ENCODE measurements at places on chromosomes 12 and 14.

GRCh38 chr14:68173227-68173972, 353.8 kb downstream of the RAD51B start:
- DNase-seq: no peak

GRCh38 chr12:94874518-94875302, 128.8 kb downstream of the NDUFA12 start:
- DNase-seq: no peak

DNA sequence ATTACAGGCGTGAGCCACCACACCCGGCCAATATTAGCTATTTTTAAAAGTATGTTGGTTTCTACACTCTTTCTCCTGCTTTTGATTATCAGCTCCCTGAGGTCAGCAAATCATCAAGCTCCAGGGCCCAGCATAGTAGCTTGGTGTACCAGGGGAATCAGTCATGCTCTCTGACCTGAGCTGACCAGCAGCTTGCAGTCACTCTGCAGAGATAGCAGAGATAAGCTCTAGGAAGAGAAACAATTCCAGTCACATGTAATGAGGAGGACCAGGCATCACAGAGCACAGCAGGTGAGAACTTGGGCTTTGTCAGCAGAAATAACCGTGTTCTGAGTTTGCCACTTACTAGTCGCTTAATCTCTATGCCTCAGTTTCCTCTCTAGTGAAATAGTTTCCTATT, 8.5 kb downstream of the PLEKHD1 start:
- no peak for DNase-seq

- DNase-seq: no peak
These were observed 107.2 kb downstream of the PDE3A start for GRCh38 chr12:20475542-20475941.

GRCh38 chr12:102009796-102010195, 52.0 kb downstream of the WASHC3 start:
- DNase-seq: no peak

DNA sequence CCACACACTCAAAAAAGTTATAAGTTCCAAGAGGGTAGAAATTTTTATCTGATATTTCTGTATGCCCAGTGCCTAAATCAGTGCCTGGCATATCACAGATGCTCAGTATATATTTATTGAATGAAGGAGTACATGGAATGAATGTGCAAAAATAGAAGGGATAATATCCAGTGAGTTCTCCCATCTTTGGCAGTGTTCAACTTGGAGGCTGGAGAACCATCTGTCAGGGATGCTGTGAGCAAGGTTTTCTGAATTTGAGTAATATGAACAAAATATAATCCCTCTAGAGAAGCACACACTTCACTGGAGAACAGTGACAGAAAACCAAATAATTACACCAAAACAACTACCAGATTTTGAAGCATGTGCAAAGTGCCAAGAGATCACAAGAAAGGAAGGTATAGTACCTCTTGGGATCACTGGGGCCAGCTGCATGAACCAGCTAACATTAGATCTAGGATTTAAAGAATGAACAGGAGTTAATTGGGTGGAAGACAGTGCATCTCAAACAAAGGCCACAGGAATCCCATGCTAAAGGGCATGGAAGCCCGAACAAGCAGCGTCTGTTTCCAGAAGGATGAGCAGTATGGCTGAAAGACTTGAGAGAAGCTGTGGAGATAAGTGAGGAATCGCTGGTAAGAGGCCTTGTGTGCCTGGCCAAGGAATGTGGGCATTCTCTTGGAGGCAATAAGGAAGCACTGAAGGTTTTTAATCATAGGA, 11.5 kb downstream of the SLC8A3 start:
- no peak for DNase-seq

DNA sequence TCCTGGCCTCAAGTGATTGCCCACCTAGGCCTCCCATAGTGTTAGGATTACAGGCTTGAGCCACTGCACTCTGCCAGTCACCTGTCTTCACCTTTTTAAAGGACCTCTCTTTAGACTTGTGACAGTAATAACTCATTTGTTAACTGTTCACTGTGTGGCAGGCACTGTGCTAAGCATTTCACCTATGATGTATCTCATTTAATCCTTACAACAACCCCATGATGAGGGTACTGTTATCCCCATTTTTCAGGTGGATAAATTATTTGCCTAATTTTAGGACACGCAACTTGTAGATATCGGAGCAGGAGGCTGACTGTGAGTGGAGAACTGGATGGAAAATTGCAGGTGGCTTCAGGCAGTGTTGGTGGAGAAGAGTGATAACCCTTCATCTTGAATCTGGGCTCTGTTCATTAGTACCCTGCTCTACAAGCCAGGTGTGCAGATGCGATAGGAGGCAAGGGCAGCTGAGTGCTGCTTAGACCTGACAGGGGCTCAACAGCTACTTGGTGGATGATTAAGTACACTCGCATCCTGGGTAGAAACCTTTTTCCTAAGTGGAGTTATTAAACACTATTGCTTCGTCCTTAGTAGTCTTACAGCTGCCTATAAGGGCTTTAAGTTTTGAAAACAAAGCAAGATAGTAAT, 2.7 kb downstream of the TCTN1 start:
- no peak for DNase-seq

DNA sequence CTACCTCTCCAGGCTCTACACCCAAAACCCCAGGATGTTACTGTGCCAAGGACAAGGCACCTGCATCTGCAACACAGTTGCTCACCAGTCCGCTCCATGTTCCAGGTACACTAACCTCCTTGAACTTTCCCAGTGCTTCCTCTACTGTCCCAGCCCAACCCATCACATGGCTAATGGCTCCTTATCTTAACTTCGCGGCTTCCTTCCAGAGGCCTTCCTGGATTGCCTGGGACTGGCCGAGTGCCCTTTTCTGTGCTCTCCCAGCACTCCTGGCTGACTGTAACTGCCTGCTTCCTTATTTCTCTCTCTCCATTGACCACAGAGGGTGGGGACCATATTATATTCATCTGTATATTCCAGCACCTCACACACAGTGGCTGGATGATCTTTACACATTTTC, 20.9 kb downstream of the POMT2 start:
- DNase-seq: no peak

- DNase-seq: peak; percentile 55
These were observed 143.7 kb downstream of the AKAP6 start for GRCh38 chr14:32472512-32473463.

GRCh38 chr14:80456209-80456608, 244.9 kb upstream of the DIO2 start:
- DNase-seq: no peak

- no peak for DNase-seq
These were observed 206.2 kb downstream of the PELI2 start for GRCh38 chr14:56324454-56324853.

- no peak for DNase-seq
These were observed 533.7 kb upstream of the SEL1L start for GRCh38 chr14:82067221-82067875.

- no peak for DNase-seq
These were observed 87.9 kb downstream of the PHLDA1 start for GRCh38 chr12:75943730-75944096.

- no peak for DNase-seq
These were observed 35.3 kb downstream of the MAP1LC3B2 start for GRCh38 chr12:116594325-116595038.

- no peak for DNase-seq
These were observed 44.8 kb downstream of the FBXW8 start for GRCh38 chr12:116955382-116956021.

DNA sequence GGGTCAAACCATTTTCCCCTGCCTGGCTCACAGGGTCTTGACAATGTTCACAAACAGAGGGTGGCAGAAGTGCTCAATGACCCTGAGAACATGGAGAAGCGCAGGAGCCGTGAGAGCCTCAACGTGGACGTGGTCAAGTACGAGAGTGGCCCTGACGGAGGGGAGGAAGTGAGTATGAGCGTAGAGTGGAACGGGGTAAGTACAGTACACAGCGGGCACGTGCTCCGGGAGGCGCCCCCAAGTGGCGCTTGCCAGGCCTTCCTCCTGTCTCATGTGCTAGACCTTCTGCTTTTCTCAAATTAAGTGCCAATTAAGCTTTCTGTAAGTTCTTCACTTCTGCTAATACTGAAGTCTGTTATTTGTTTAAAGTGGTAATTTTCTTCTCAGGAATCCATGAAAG, 35.9 kb downstream of the XRCC3 start:
- peak; percentile 17 for DNase-seq

DNA sequence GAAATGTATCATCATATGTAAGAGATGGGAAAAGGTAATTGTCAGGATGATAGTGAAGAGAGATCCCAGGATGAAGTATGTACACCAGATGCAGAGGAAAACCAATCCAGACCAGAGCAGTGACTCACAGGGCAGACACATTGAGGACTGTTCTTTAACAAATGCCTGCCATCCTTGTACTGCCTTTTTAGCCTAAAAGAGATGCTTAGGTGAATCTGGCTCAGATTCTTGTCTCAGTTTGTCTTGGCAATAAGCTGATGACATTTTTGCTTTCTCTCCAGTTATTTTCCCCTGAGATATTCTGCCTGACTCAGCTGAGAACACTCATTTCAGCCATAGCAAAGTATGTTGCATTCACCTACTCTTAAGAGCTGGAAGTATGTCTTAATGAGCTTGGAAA, 405.3 kb upstream of the USP15 start:
- no peak for DNase-seq

DNA sequence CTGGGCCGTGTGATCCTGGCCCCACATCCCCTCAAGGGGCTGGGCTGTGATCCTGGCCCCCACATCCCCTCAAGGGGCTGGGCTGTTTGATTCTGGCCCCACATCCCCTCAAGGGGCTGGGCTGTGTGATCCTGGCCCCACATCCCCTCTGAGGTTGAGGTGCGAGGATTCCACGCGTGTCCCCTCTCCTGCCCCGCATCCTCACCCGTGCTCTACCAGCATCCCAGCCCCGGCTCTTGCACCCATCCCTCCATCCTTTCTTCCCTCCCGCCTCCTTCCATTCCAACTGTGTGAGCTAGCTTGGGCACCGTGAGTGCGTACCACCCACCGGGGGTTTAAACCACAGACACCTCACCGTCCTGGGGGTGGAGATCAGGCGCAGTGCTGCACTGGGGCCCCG, 31.1 kb upstream of the TMEM179 start:
- no peak for DNase-seq

DNA sequence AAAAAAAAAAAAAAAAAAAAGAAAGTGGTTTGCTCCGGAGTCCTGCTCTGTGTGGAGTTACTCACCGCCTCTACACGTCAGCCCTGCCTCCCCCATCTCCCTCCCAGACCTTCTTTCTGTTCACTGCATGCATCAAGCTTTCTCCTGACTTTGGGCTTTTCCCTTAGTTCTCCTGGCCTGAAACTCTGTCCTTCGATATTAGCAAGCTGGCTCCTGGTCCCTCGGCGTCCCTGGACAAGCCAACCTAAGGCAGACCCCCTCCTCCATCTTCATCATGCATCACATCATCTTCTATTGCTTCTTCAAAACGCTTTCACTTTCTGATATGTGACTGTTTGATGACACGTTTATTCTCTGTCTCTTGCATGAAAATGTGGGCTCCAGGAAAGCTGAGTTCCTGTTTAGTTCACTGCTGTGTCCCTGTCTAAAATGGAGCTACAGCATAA, 40.6 kb downstream of the SLC15A4 start:
- no peak for DNase-seq

DNA sequence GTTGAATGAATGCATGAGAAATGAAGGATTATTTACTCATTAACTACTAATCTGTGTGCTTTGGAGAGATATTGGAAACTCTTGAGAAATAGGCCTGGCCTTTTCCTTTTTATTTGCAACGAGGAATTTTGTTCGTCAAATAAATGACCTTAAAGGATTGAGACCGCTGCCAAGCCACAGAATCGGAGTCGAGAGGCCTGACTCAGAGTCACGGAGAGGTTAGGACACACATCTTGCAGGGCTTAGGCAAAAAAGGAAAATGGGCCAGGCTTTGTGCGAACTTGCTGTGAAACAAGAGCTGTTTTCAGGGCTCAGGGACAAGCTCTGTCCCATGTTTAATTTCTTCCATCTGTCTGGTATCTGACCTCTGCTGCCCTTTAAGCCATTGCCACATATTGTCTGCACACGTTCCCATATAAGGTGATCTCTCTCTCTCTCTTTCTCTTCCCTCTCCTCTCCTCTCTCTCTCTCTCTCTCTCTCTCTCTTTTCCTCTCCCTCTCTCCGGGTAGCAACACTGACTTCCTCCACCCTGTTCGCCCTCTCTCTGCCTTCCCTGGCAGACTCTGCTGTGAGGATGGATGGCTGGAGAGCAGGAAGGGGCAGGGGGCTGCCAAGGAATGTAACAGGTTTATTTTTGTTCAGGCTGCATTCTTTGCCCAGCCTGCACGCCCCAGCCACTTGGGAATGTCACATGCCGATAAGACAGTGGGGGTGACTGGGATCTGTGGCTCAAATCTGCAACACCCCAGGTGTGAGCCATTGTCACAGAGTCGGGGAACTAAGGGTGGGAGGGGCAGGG, 14.9 kb upstream of the IFT81 start:
- DNase-seq: peak; percentile 34

GRCh38 chr14:74906925-74907521, 16.0 kb downstream of the RPS6KL1 start:
- no peak for DNase-seq

DNA sequence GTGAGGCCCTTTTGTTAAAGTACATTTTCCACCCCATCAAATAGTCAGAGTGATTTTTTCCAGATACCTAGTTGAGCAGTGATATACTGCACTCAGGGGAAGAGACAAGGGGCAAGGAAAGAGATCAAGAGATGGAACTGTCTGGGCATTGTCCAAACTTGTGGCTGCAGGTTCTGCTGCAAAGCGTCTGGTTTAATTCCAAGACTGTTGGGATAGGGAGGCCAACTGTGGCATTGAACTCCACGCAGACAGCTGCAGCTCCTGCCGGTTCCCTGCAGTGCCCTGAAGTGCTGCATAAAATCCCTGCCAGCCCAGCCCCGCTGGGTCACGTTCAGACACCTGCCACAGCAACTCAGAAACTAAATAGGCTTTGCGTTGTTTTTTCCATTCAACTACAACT, 30.5 kb downstream of the RPH3A start:
- no peak for DNase-seq

DNA sequence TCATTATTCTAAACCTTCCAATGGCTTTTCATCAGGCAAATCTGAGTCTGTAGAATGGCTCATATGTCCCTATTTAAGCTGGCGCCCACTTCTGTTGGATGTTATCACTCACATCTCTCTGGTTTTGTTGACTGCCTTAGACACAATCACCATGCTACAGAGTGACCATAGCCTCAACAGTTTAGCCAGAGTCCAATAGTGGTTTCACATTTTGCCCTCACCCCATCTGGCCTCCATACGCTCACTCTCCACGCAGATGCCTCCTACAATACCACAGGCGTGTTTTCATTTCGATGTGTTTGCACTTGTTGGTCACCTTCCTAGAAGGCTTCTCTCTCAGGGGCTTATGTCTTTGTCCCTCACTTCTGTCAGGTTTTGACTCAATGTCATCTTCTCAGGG, 3.4 kb downstream of the KLRB1 start:
- no peak for DNase-seq

Measured in HAP-1 (cell line).